ENCODE measurements at places on chromosomes 12 and 14.

DNA sequence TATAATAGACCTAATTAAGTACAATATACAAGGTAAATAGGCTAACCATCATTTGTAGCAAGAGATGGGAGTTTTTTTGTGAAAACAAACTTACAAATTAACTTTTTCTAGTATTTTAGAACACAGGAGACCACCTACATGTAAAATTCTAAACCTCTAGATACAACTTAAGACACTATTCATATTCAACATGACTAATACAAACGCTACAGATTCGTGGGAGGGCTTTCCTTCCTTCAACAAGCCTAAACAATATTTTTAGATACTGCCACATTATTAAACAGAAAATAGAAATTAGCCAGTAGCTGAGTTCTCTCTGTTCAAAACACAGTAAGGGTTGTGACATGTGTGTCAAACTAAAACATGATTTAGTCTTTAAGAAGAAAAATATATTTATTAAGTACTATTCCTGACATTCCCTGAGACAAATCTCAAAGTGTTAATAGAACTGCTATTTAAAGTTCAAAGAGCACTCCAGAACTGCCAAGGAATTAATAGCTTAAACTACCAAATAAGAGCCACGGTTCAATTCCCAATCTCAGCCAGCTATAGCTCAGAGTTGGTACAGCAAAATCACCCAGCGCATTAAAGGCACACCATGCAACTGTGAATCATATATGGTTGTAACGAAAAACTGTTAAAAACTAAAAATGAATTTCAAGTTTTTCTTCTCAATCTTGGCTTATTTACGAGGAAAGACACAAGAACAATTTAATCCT is 10.7 kb downstream of the MED13L start:
- no peak for DNase-seq

DNA sequence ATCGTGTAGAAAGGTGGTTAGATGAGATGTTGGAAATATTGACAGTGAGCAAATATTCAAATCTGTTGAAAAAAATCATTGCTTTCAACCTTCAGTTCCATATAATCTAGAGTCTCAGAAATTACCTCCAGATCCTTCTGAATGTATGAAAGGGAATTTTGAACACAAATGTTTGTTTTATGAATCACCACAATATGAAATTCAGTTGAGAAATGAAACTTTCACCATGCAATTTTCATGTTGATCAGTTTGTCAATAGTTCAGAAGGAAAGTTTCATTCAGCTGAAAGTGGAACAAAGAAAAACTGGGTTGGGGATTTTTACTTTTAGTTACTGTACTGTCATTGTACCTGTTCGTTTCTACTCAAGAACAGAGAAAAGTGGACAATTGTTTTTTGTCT is 953.6 kb downstream of the SLC6A15 start:
- no peak for DNase-seq

- DNase-seq, result no peak
Observed at GRCh38 chr12:24494401-24494800, 454.5 kb downstream of the BCAT1 start.

GRCh38 chr12:49227713-49228112 is 37.2 kb upstream of the TUBA1C start:
- DNase-seq, result no peak

DNA sequence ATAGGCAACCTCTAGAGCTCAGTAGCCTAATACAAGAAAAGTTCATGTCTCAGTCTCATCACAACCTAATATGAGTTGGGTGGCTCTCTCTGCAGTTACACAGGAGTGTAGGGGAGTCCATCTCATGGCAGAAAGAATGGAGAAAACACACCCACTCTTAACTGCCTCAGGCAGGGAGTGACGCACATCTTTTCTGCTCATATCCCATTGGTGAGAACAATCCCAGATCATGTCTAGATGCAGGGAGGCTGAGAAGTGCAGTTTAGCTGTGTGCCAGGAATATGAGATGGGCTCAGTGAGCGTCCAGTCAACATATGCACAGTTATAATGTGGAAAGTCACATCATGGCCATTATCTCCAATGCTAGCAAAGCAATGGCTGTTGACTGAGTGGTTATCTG is 59.3 kb upstream of the KCNA5 start:
- no peak for DNase-seq

DNA sequence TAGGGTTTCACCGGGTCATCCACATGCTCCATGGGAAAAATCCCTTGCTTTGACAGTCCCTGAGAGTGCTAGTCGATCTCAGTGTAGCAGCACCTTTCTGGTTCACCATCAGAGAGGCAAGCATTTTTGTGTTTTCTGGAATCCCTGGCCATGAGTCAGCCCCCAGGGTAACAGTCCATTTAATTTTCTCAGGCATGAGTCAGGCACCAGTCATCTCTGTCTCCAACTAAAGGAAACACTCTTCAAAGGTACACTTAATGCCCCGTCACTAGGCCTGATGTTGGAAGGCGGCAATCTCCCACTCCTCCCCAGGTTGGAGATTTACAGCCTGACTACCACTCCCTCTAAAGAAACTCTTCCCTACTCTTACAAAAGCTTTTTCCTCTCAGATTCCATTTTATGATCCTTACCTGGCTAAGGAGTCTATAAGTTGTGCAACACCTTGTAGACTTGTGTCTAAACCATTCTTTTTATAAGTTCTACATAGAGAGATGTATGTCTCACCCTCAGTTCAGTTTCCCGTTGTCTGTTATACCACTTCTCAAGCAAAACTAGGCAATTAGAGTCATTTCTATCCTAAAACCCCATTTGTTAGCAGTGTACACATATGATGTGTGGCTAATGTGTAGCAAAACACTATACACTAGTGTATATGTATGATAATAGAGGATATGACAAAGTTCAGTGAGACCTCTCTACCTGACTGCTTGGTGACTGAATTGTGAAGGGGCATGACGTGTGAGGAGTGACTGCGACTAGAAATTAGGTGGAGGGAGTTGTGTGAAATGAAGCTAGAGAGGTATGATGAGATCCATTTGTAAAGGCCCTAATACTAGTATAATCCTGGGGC is 24.6 kb downstream of the TMEM19 start:
- no peak for DNase-seq

GRCh38 chr12:57213058-57213715 is 3.4 kb upstream of the NXPH4 start:
- DNase-seq, result peak; percentile 91

GRCh38 chr14:38481952-38482678 is 226.2 kb upstream of the CLEC14A start:
- DNase-seq, result no peak

DNA sequence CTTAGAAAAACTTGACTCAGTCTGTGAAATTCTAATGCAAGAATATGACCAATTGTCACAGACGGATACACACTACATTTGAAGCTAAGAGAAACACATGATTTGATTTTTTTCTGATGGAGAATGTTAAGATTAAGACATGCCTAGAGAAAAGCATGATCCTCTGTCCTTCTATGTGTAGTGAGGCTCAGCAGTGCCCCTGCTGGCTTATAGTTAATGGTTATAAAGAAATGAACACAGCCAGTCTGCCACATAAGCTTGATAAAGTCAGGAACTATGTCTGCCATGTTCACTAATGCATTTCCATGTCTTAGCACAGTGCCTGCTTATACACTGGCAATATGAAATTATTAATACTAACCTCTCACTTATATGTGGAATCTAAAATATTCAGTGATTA is 168.1 kb upstream of the DAAM1 start:
- DNase-seq, result no peak

GRCh38 chr14:69841656-69842055 is 37.6 kb upstream of the SMOC1 start:
- DNase-seq, result no peak

DNA sequence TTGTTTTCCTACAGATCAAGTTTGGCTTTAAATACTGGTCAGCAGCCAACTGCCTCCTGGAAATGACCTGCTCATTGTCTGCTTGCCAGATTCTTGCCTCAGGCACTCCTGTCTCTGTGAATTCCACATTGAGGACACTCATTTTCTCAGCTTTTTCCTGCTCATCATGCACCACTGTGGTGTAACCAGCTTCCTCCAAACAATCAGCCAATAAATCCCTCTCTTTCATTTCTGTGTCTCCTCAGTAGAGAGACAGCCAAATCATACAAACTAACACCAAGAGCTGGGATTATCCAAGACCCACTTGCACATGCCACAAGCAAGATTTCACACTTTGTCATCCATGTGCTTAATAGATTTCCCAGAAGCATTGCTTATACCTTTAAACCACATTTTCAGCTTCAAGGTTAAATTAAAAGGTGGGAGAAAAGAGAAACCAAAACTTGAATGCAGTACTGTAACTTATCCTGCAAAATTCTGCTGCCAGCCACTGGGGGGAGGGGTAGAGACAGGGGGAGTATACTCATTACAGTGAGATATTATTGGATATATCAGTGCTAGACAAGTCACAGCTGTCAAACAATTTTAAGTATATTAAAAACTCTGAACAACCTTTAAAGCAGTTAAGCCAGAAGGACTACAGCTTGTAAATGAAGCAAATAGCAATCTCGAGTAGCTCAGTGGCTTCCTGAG is 105.0 kb downstream of the PPP2R5E start:
- DNase-seq, result no peak

GRCh38 chr14:84225268-84225667 is 1304.7 kb upstream of the FLRT2 start:
- DNase-seq, result no peak

GRCh38 chr14:61584331-61584741 is 111.0 kb upstream of the HIF1A start:
- no peak for DNase-seq

GRCh38 chr12:107344035-107344808 is 250.9 kb upstream of the CRY1 start:
- DNase-seq, result no peak

GRCh38 chr12:71299541-71300376 is 139.8 kb upstream of the LGR5 start:
- DNase-seq, result no peak

DNA sequence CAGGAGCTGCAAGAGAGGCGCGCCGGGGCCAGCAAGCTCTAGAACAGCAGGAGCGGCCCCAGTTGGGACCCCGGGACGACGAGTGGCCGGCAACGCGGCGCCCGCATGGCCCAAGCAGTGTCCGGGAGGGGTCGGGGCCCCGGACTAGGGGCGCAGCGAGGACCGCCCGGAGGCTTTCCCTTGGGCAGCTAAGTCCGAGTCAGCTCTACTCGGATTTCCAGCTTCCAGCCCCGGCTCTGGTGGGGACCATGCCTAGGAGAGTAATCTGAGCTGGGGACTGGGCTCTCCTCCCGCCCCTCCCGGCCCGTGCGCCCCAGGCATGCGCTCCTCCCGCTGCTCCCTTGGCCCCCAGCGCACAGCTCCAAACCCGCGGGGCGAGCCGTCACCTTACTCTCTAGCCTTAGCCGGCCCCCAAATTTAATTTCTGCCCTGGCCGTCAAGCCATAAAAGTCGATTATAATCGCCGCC is 41.6 kb upstream of the CAPRIN2 start:
- no peak for DNase-seq

- DNase-seq, result peak; percentile 55
Observed at GRCh38 chr14:75979071-75979571, 2.7 kb downstream of the TGFB3 start.

GRCh38 chr12:110841007-110841406 is 5.8 kb upstream of the CCDC63 start:
- DNase-seq, result no peak

- no peak for DNase-seq
Observed at GRCh38 chr14:37447883-37448391, 147.1 kb downstream of the FOXA1 start.

DNA sequence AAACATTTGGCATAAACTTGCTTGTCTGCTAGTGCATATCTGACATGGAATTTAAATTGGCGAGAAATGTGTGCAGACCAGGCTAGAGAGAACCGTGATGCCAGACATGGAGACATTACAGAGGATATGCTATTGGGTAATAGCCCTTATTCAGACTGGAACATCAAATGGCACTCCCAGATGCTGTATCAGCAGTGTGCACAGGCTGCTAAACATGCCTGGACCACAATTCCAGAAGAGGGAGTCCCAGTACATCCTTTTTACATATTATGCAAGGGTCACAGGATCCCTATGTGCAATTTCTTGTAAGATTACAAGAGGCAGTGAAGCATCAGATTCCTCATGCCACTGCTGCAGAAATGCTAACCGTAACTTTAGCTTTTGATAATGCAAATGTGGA is 354.5 kb upstream of the FOXG1 start:
- no peak for DNase-seq

DNA sequence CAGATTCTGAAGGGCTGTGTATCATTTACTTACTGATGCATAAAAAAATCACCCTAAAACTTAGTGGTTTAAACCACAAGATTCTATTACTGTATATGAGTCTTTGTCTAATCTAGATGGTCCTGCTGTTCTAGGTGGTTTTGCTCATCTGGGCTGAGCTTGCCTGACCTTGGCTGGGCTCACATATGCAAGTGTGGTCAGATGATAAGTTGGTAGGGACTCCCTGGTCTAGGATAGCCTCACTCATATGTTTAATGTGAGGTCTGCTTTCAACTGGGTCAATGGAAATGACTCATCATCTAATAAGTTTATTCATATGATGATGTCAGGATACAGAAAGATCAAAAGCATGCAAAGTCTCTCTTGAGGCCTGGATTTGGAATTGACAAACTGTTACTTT is 887.8 kb downstream of the TRHDE start:
- DNase-seq, result no peak

- no peak for DNase-seq
Observed at GRCh38 chr12:97643924-97644323, 181.3 kb downstream of the RMST start.

DNA sequence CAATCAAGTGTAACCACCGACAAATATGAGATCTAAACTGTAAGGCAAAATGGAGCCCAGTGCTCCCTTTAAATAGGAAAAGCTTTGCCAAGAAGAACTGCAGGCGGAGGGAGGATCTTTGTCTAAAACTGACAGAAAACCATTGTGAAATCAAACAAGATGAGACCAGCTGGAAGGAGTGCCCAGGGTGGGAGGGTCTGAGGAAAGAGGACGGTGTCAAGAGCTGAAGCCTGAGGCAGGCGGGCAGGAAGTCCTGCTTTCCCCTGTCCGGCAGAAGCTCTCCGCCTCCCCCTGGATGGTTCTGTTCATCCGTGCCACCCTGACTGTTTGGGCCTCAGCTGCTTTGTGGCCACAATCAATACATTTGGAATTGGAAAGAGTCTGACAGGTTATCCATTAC is 37.5 kb downstream of the CDC42BPB start:
- no peak for DNase-seq

GRCh38 chr14:103879570-103880347 is 32.4 kb upstream of the PPP1R13B start:
- DNase-seq, result no peak

DNA sequence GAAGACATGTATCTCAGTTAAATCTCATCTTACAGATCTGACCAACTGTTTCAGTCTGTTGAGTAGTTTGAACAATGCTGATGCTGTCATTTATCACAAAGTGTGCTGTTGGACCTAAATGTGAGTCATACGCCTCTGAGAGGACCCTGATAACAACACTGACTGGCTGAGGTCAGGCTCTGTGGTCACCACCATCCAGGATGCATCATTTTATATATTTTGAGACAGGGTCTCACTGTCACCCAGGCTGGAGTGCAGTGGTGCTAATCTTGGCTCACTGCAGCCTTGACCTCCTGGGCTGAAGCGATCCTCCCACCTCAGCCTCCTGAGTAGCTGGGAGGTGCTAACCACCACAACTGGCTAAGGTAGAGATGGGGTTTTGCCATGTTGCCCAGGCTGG is 181.0 kb upstream of the RGS6 start:
- DNase-seq, result peak; percentile 53
